Suppressor macrophage treated with lipopolysaccharide for 4 hours (primary cell): ENCODE measurements at places on chromosomes 5 and 9.

GRCh38 chr5:151078490-151079262, 2.2 kb downstream of the TNIP1 start:
- DNase-seq: no peak

GRCh38 chr5:57939771-57940170, 457.2 kb upstream of the ACTBL2 start:
- no peak for DNase-seq

DNA sequence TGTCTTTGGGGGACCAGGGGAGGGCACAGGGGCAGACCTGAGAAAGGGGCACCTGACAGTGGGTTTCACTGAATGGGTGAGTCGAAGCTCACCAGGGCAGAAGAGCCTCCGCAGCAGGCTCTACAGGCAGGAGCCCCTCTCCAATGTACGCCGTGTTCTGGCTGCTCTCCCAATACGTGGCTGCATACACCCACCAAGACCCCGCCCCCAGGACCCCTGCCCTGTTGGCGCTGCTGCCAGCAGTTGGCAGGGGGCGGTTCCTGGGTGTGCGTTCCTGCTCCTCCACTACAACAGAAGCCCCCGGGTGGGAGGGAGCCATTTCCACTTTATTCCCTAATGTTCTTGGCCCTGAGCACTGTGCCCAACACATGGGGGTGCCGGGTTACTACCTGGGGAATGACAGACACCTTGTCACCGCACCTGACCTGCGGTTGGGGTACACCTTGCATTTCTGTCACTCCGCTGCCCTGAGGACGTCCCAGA, 30.3 kb downstream of the SARDH start:
- no peak for DNase-seq

DNA sequence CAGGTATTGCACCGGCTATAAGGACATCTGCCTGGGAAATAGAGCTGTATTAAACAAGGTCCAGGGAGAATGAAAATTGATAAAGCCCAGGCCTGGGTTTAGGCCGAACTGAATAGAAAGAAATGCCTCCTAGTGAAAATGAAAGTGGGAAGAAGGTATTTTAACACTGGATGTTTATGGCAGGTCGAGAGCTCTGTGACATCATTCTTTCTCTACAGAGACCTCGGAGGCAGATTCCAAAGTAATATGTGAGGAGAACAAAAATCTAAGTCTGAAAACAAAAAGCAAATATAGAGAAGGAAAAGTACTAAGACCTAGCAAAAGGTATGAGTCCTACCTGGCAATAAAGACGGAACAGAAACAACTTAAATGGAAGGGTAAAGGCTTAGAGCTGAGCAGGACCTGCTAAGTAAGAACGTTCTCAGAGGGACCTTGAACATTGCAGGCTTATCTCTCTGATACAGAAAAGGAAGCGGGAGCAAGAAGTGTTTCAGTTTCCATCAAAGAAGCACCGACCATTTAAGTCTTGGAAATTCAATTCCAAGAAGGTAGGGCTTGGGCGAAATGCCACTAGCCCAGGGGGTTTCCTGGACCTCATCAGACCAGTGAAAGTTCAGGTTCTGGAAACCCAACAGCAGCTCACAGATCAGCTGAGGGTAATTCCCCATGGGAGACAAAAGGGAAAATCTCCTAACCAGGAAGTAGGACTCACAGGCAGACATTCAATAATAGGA, 80.0 kb downstream of the SUSD1 start:
- peak; percentile 77 for DNase-seq

DNA sequence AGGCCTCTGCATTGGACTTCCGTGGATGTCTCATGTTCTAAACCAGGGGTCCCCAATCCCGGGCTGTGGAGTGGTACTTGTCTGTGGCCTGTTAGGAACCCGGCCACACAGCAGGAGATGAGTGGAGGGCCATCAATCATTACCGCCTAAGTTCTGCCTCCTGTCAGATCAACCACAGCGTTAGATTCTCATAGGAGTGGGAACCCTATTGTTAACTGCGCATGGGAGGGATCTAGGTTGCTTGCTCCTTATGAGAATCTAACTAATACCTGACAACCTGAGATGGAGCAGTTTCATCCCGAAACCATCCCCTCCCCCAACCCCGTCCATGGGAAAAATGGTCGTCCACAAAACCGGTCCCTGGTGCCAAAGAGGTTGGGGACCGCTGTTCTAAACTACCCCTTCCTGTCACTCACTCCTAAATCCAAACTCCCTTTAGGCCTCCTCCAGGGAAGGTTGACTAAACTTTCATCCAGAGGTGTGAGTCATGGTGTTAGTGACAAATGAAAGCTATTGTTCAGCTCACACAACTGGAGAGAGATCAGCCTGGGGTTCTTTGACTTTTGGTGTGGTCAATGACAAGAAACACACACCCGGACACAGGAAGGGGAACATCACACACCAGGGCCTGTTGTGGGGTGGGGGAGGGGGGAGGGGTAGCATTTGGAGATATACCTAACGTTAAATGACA, 9.5 kb downstream of the KCNV2 start:
- DNase-seq: no peak

GRCh38 chr5:44729536-44729935, 79.2 kb upstream of the MRPS30 start:
- DNase-seq: no peak

GRCh38 chr9:129336130-129336528, 158.1 kb upstream of the IER5L start:
- no peak for DNase-seq

GRCh38 chr5:22539762-22540161, 313.4 kb downstream of the CDH12 start:
- no peak for DNase-seq

GRCh38 chr9:12748016-12748415, 26.8 kb upstream of the LURAP1L start:
- DNase-seq: no peak

GRCh38 chr5:128498844-128499455, 39.1 kb downstream of the FBN2 start:
- DNase-seq: peak; percentile 51

DNA sequence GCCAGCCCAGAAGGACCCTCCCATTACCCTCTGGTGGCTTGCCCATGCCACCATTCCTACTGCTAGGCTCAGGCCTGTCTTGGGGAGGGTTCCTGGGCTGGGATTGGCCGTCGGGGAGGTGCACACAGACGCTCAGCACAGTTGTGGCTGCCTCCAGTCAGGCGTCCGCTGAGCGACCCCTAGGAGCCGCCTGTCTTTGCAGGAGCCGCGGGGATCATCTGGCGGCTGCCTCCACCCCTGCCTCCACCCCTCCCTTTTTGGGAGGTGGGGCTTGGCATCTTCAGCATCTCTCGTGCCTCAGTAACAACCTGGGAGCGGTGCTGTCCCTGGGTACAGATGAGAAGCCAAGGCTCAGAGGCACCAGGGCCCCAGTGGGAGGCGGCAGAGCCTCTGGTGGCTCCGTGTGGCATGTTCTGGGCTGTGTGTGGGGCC, 39.6 kb downstream of the RXRA start:
- DNase-seq: no peak
